ENCODE measurements at places on chromosomes 7 and 10. TPM values are rescaled to one million over a fixed set of nuclear protein-coding genes. Genes with fewer than 3 reads are reported as not detected.
A peak's percentile ranks its signal among the peaks of the same experiment; 100 is the strongest.

GRCh38 chr10:71338728-71339495, 19.9 kb downstream of the SLC29A3 start:
- no peaks in the 10 kb centered on the region for H3K27me3 ChIP-seq
- H3K36me3 ChIP-seq, result no peaks in the 10 kb centered on the region
- no peak for DNase-seq
- no peak overlapping the region for H3K27ac ChIP-seq

- H3K4me1 ChIP-seq, result peaks cover 13% of the 10 kb centered on the region
Measured at GRCh38 chr10:96267234-96267705, 4.1 kb downstream of the BLNK start.

GRCh38 chr10:26860443-26861204, at the start of gene ABI1:
TSS of gene ABI1 (minus strand) at chr10:26860958. CDS start at chr10:26860863, 95 bp downstream.
- no peaks in the 10 kb centered on the region for H3K36me3 ChIP-seq
- peak within 1 kb of the TSS; percentile 96 for H3K4me3 ChIP-seq
- no peaks in the 10 kb centered on the region for H3K27me3 ChIP-seq
- peak within 1 kb of the TSS; percentile 96 for H3K27ac ChIP-seq
- peaks cover 28% of the 10 kb centered on the region for H3K4me1 ChIP-seq
- peak; percentile 99 for DNase-seq

DNA sequence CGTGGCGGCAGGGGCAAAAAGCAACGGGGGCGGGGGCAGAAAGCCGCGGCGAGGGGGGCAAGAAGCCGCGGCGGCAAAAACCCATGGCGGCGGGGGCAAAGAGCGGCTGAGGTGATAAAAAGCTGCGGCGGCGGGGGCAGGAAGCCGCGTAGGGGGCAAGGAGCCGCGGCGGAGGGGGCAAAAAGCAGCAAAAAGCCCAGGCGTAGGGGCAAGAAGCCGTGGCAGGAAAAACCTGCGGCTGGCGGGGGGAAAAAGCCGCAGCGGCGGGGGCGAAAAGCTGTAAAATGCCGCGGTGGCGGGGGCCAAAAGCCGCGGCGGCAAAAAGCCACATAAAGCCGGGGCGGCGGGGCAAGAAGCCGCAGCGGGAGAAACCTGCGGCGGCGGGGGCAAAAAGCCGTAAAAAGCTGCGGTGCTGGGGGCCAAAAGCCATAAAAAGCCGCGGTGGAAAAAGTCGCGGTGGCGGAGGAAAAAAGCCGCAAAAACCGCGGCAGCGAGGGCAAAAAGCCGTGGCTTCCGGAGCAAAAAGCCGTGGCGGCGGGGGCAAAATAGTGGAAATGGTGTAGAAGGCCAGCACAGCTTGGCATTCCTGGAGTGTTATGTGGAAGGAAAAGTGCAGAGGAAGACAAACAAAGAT, 487.8 kb downstream of the ZNF33B start:
- no peaks in the 10 kb centered on the region for H3K36me3 ChIP-seq
- H3K27ac ChIP-seq, result no peak overlapping the region
- no peak overlapping the region for H3K4me3 ChIP-seq
- no peaks in the 10 kb centered on the region for H3K4me1 ChIP-seq
- peaks cover 7% of the 10 kb centered on the region for H3K27me3 ChIP-seq

- H3K27me3 ChIP-seq, result no peaks in the 10 kb centered on the region
- no peak for DNase-seq
- H3K27ac ChIP-seq, result no peak overlapping the region
- H3K36me3 ChIP-seq, result no peaks in the 10 kb centered on the region
- no peak overlapping the region for H3K4me3 ChIP-seq
Measured at GRCh38 chr10:36017137-36017536, 375.0 kb upstream of the FZD8 start.

- H3K4me3 ChIP-seq, result no peak overlapping the region
- no peak overlapping the region for H3K27ac ChIP-seq
- H3K27me3 ChIP-seq, result no peaks in the 10 kb centered on the region
- H3K4me1 ChIP-seq, result no peaks in the 10 kb centered on the region
Measured at GRCh38 chr7:135012229-135012628, 25.9 kb downstream of the AGBL3 start.

Gene NRBF2
- 14.4 TPM for total RNA-seq

- no peak for DNase-seq
- H3K36me3 ChIP-seq, result peaks cover 100% of the 10 kb centered on the region
- H3K27me3 ChIP-seq, result no peaks in the 10 kb centered on the region
- H3K27ac ChIP-seq, result no peak overlapping the region
Measured at GRCh38 chr7:143299346-143299745, 11.2 kb downstream of the CASP2 start.

All from sigmoid colon (tissue), 7 donors.